B cell (primary cell): ENCODE measurements at places on chromosomes 3 and 15. TPM values are rescaled to one million over a fixed set of nuclear protein-coding genes. Genes with fewer than 3 reads are reported as not detected.

- no peak for DNase-seq
- no peaks in the 10 kb centered on the region for H3K4me1 ChIP-seq
- H3K4me3 ChIP-seq, result no peak overlapping the region
- no peak overlapping the region for H3K27ac ChIP-seq
- peaks cover 3% of the 10 kb centered on the region for H3K27me3 ChIP-seq
Measured at GRCh38 chr3:133018921-133019320, 19.3 kb upstream of the TMEM108 start.

- no peaks in the 10 kb centered on the region for H3K27me3 ChIP-seq
- no peak overlapping the region for H3K4me3 ChIP-seq
- no peaks in the 10 kb centered on the region for H3K36me3 ChIP-seq
- no peak overlapping the region for H3K27ac ChIP-seq
Measured at GRCh38 chr3:169264711-169265110, 398.8 kb downstream of the MECOM start.

DNA sequence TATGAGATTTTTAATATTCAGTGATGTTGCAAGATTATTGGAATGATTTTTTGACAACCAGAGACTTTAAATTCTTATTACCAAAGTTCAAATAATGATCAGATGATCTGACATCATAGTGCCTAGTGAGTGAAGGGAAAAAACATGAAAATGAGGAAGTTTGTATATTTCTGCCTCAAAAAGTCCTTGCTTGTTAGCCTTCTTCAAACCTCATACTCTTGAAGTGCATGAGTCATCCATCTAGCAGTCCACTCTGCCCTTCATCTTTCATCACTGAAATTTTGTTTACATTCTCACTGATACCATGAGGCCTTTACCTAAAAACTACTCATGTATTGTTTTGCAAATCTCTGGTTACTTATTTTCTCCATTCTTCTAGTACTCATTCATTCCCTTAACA lies 23.9 kb upstream of the OR5H6 start:
- H3K36me3 ChIP-seq, result no peaks in the 10 kb centered on the region
- no peak overlapping the region for H3K4me3 ChIP-seq
- no peak overlapping the region for H3K27ac ChIP-seq
- DNase-seq, result no peak
- H3K27me3 ChIP-seq, result no peaks in the 10 kb centered on the region
- H3K4me1 ChIP-seq, result no peaks in the 10 kb centered on the region

GRCh38 chr15:57726411-57726810 lies 19.9 kb downstream of the POLR2M start:
- no peak for DNase-seq
- H3K4me1 ChIP-seq, result no peaks in the 10 kb centered on the region
- no peaks in the 10 kb centered on the region for H3K27me3 ChIP-seq

DNA sequence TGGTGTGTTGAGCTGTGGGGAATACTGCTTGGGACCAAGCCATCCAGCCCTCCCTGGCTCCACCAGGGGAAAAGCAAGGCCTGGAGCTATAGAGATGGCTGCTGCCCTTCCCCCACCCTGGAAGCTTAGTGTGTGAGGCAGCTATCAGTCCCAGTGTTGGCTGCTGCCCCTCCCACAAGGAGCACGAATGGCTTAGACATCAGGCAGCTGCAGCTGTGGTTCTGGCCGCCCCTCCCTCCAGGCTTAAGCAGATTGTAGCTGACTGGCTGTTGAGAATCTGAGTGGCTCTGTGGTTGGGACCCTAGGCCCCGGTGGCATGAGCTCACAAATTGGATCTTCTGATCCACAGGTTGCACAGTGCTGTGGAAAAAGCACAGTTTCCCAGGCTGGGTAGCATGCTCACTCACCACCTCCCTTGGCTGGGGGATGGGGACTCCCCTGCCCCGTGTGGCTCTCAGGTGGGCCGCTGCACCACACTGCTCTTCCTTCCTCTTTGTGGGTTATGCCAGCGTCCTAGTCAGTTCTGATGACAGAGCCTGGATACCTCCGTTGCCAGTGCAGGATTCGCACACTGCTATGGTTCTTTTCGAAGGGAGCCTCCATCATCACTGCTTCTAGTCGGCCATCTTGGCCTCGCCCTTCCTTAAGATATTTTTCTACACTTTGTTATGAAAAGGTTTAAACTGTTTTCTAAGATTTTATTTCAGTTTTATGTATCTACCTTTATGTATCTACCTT lies 21.2 kb upstream of the SUCNR1 start:
- H3K4me1 ChIP-seq, result no peaks in the 10 kb centered on the region
- H3K4me3 ChIP-seq, result no peak overlapping the region
- no peaks in the 10 kb centered on the region for H3K36me3 ChIP-seq
- DNase-seq, result no peak
- H3K27me3 ChIP-seq, result no peaks in the 10 kb centered on the region

DNA sequence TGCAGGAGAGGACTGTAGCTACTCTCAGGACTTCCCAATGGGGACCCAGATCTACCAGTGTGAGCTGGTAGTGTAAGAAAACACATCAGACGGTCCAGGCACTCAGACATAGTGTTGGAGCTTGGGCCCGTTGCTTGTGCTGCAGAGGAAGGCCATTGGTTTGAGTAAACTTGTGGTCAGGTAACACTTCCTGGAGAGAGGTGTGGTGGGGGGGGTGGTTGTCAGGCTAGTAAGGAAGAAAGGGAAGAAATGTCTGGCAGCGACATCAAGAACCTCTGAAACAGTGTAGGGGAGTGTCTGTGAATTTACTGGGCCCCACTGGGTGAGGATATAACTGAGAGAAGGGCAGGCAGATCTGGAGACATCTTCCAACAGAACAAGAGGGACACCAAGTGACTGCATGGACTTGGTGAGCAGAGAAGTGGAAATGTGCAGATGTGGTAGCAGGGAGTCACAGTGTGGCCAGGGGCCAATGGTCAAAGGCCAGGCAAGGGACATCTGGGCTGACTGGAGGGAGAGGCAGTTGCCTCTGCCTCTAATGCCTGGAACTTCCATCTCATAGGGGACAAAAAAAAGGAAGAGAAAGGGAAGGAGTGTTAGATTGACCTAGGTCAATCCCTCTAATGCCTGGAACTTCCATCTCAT lies 63.7 kb upstream of the MRPS22 start:
- no peaks in the 10 kb centered on the region for H3K27me3 ChIP-seq
- no peak for DNase-seq
- H3K4me3 ChIP-seq, result no peak overlapping the region
- H3K4me1 ChIP-seq, result no peaks in the 10 kb centered on the region

GRCh38 chr3:15969874-15970640 lies 172.3 kb upstream of the ANKRD28 start:
- H3K36me3 ChIP-seq, result no peaks in the 10 kb centered on the region
- no peak for DNase-seq
- H3K27ac ChIP-seq, result no peak overlapping the region
- no peaks in the 10 kb centered on the region for H3K27me3 ChIP-seq
- no peak overlapping the region for H3K4me3 ChIP-seq

- no peak overlapping the region for H3K27ac ChIP-seq
- H3K36me3 ChIP-seq, result no peaks in the 10 kb centered on the region
- DNase-seq, result no peak
- no peak overlapping the region for H3K4me3 ChIP-seq
- no peaks in the 10 kb centered on the region for H3K4me1 ChIP-seq
Measured at GRCh38 chr15:47764666-47765065, 47.4 kb downstream of the SEMA6D start.

GRCh38 chr3:11563865-11564185 lies 79.9 kb downstream of the VGLL4 start:
- no peaks in the 10 kb centered on the region for H3K4me1 ChIP-seq
- H3K4me3 ChIP-seq, result no peak overlapping the region
- DNase-seq, result no peak
- H3K27me3 ChIP-seq, result no peaks in the 10 kb centered on the region
- no peaks in the 10 kb centered on the region for H3K36me3 ChIP-seq

- H3K27me3 ChIP-seq, result no peaks in the 10 kb centered on the region
- peaks cover 8% of the 10 kb centered on the region for H3K4me1 ChIP-seq
- DNase-seq, result no peak
- no peaks in the 10 kb centered on the region for H3K36me3 ChIP-seq
- no peak overlapping the region for H3K27ac ChIP-seq
Measured at GRCh38 chr3:188133646-188134045, 20.3 kb upstream of the LPP start.

- DNase-seq, result no peak
- no peak overlapping the region for H3K27ac ChIP-seq
- no peaks in the 10 kb centered on the region for H3K4me1 ChIP-seq
- no peaks in the 10 kb centered on the region for H3K36me3 ChIP-seq
- H3K27me3 ChIP-seq, result no peaks in the 10 kb centered on the region
Measured at GRCh38 chr3:7275396-7275795, 414.5 kb downstream of the GRM7 start.

- DNase-seq, result no peak
- no peaks in the 10 kb centered on the region for H3K36me3 ChIP-seq
- no peak overlapping the region for H3K27ac ChIP-seq
- no peaks in the 10 kb centered on the region for H3K4me1 ChIP-seq
Measured at GRCh38 chr3:132283916-132284405, 33.2 kb upstream of the ACP3 start.

GRCh38 chr3:55742022-55742831 lies 255.1 kb upstream of the WNT5A start:
- DNase-seq, result no peak
- no peak overlapping the region for H3K4me3 ChIP-seq
- no peak overlapping the region for H3K27ac ChIP-seq
- H3K27me3 ChIP-seq, result no peaks in the 10 kb centered on the region
- no peaks in the 10 kb centered on the region for H3K36me3 ChIP-seq

DNA sequence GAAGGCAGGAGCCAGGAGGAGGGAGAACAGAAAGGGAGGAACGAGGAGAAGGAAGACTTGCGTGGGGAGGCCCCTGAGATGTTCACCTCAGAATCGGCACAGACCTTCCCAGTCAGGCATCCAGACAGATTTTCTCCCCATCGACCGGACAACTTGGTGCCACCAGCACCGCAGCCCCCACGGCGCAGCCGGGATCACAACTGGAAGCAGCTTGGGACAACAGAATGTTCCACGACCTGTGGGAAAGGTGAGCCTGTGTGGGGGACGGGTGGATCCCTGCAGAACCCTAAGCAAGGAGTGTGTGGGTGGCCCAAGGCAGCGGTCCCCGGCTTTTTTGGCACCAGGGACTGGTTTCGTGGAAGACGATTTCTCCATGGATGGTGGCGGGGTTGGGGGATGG lies 72.6 kb upstream of the NR2E3 start:
- no peak for DNase-seq
- H3K36me3 ChIP-seq, result no peaks in the 10 kb centered on the region
- H3K27me3 ChIP-seq, result no peaks in the 10 kb centered on the region
- no peak overlapping the region for H3K4me3 ChIP-seq
- no peak overlapping the region for H3K27ac ChIP-seq

DNA sequence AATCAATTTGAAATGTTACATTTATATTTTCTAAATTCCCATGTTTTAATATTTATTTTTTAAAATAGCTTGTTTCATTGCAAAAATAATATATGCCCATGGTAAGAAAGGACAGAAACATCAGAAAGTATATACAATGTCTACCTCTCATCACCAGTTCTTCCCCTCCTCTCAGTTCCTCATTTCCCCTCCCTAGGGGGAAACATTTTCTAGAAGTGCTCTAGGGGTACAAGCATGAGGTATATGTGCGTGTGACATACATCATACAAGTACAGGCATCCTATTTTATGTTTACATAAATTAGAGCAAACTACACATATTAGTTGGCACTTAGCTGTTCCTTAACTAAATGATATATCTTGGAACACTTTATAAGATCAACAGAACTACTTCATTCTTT lies 189.3 kb upstream of the VEPH1 start:
- DNase-seq, result no peak
- H3K4me3 ChIP-seq, result no peak overlapping the region
- H3K36me3 ChIP-seq, result no peaks in the 10 kb centered on the region
- H3K27me3 ChIP-seq, result no peaks in the 10 kb centered on the region
- H3K4me1 ChIP-seq, result no peaks in the 10 kb centered on the region

DNA sequence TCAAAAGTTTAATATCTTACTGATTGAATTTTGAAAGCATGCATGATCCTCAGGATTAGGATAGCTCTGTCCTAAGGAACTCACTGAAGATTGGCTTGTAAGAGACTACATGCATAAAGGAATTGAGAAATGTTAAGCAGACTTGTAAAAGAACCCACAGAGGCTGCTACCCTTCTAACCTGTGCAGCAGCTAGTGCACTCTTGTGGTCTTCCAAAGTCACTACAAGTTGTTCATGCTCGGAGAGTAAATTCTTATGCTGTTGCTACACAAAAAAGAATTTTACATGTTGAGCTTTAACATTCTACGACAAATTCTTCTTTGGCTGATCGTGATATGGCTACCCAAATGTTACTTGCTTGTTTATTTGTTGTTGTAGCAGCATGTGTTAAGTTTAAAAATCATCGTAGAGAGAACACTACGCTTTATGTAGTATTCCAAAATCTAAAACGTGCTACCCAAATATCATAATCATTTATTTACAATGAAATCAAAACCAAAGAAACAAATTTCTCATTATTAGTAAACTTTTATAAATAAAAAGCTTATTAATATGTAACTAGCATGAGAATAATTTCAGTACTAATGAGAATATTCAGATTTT lies 55.0 kb downstream of the GOLIM4 start:
- DNase-seq, result peak; percentile 10
- no peaks in the 10 kb centered on the region for H3K4me1 ChIP-seq
- no peaks in the 10 kb centered on the region for H3K27me3 ChIP-seq
- no peak overlapping the region for H3K27ac ChIP-seq
- H3K4me3 ChIP-seq, result no peak overlapping the region

- peak; percentile 43 for DNase-seq
- no peaks in the 10 kb centered on the region for H3K27me3 ChIP-seq
- no peaks in the 10 kb centered on the region for H3K4me1 ChIP-seq
- H3K4me3 ChIP-seq, result no peak overlapping the region
- no peak overlapping the region for H3K27ac ChIP-seq
- peaks cover 77% of the 10 kb centered on the region for H3K36me3 ChIP-seq
Measured at GRCh38 chr3:16319307-16319706, 54.3 kb downstream of the OXNAD1 start.

The RETNLB gene
- total RNA-seq, result not detected in 2 replicates

The CCDC191 gene
- total RNA-seq, result 47.9 and 52.5 TPM in 2 replicates

The GPR171 gene
- total RNA-seq, result 1.1 and 1.6 TPM in 2 replicates

The TMEM207 gene
- total RNA-seq, result not detected in 2 replicates

The MKRN2OS gene
- total RNA-seq, result not detected in 2 replicates

The ADAMTS17 gene
- 0.10 and 0.51 TPM in 2 replicates for total RNA-seq

The WNT5A gene
- not detected in 2 replicates for total RNA-seq

The KBTBD13 gene
- total RNA-seq, result not detected in 2 replicates

The PCSK6 gene
- 0.53 and 1.6 TPM in 2 replicates for total RNA-seq

The CKMT1A gene
- total RNA-seq, result not detected in 2 replicates
